Right lung (tissue), 10 donors: ENCODE measurements at places on chromosomes 7 and 10. TPM values are rescaled to one million over a fixed set of nuclear protein-coding genes. Genes with fewer than 3 reads are reported as not detected.
A peak's percentile ranks its signal among the peaks of the same experiment; 100 is the strongest.

Gene SLC39A12
- polyA plus RNA-seq: not detected

DNA sequence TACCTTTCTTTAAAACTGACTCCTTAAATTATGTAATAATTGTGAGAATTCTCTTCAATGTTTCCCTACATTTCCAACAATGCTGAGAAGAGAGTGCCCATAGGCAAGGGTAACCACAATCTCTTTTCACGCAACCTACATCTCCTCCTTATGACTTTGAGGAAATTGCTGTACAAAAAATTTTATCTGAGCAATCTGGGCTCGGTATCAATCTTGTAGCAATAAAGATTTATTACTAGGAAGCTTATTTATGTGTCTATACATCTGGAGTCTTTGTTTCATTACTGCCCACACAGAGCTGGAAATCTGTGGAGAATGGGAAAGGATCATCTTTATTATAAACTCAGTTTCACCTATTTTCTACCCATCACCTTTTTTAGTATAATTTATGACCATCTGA lies 913.8 kb upstream of the SORCS1 start:
- no peak for DNase-seq

Gene SLC26A5
- 1.4 TPM for polyA plus RNA-seq

DNA sequence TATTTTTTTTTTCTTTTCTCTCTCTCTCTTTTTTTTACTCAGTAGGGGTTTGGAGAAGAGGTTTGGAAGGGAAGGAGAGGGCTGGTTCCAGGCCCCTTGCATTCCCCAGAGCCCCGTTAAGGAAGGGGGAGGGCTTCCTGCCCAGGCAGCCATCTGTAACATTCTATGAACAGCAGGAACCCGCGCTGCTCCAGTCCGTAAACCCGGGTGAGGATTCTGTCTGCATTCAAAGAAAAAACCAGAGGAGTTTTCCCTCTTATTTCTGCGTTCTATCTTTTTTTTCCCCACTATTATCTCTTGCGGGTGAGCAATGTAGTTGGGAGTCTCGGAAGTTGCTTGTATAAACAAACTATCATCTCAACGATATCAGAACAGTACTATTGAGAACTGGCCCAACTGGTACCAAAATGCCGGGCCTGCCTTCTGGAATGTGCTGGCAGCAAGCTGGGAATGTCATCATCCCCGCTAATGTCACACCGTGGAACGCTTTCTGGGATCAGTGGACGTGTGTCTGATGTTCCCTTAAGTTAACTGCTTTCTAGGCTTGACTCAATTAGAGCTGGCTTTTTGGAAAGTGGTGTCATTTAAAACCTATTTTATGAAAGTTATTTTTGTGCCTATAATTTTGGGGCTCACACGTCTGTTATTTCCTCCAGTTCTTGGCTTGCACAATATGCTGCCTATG lies 153.1 kb upstream of the MEOX2 start:
- DNase-seq: peak; percentile 71

- no peak for DNase-seq
Observed at GRCh38 chr10:132350946-132351345, 19.0 kb downstream of the LRRC27 start.

DNA sequence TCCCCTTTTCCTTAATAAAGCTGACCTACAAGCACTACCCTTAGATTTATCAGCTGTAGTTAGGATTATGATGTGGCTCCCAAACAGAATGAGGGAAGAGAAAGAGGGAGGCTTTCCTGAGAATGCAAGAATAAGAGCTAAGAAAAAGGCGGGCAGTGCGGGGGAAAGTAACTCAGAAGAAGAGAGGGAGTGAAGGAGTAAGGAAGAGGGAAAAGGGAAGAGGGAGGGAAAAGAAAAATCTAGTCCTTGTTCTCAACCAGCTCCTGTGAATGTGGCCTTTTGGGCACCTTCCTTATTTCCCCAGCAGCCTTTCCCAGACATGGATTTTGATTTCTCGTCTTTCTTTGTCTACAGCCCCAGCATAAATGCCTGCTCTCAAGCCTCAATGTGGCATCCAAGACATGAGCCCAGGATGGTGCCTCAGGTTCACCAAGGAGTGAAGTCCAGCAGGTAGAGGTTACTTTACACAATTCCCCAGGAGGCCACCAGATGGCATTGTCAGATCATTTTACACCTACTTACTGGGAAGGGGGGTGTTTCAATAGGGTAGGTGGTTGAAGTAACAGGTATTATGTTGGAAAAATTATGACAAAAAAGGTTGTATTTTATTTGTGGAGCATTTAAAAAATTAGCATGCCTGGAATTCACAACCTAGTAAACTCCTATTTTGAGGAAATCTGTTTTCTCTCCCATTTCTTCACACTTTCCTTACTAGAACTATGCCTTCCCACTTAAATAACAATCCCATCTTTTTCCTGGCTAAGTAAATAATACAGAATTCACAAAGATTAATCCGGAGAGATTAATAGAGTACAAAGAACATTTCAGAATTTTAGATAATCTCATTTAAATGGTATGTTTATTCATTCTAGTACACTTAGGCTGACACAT lies 106.5 kb downstream of the HTR7 start:
- no peak for DNase-seq

Gene NEURL1
- 1.0 TPM for polyA plus RNA-seq

DNA sequence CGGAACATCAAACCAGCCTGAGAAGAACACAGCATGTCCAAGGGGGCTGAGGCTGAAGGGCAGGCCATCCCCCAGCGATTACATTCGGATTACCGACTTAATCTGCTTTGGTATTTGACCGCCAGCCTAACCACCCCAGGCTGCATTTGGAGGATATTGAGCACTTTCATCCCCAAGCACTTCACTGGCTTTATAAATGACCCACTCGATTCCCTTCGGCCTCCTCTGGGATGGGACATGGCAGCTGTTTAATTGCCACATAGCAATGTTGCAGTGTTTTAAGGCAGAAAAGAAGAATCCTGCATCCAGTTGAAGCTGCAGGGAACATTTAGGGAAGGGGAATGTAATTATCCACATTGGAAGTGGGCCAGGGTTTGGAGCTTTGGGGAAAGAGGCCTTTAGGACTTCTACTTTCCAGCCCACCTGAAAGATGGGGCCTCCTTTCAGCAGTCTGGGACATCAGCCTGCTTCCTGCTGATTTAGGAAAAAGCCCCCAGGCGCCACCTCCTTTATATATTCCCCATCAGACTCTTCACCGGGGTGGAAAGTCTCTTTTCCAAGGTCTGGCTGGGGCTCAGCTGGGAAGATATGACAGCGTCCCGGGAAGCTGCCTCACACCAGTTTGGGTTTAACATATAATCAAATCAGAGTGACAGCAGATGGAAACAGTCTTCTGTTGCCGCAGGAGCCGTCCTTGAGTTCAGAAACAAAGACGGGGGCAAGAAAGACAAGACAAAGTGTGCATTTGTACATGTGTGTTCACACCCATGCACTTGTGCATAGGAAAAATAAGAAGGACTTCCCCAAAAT lies 9.2 kb downstream of the DPCD start:
- DNase-seq: no peak

DNA sequence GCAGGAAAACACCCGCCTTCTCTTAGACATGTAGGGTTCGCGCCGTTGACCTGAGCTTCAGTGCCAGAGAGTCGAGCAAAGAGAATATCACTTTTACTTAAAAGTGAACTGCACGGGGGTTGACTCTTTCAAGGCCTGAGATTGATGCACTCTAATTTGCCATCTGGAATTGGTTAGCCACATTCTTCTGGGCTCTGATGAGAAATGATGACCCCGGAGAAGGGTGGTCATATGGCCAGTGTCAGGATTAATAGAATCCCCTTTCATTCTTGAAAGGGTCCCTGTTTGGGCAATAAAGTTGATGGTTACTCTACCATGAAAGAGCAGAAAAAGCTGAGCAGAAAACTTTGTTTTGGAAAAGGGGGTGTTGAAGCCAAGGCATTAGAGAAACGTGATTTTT lies 31.2 kb downstream of the GRK5 start:
- no peak for DNase-seq

DNA sequence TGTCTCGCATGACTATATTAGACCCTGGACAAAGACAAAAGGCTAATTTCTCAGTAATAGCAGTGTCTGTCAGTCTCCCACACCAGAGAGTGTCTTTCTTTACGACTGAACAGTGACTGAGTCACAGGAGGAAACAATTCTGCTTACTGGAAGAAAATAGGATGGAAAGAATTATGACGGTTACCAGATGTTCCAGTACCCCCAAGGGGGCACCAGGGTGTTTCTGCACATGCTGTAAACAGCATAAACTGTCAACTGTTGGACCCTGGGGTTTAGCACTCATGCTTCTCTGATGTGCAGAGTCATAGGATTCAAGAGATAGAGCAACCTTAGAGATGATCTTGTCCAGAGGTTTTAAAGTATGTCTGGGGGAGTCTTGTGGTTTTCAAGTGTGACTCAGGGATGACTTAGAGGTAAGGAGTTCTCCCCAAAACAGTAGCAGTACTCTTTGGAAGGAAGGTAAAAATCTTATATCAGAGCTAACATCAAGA lies 291.7 kb downstream of the THSD7A start:
- DNase-seq: no peak

GRCh38 chr10:74923556-74923955 lies 97.2 kb downstream of the KAT6B start:
- DNase-seq: no peak

- no peak for DNase-seq
Observed at GRCh38 chr7:101567230-101567629, 61.9 kb downstream of the MYL10 start.

GRCh38 chr7:1236132-1236661 lies 3.5 kb downstream of the UNCX start:
- DNase-seq: no peak

GRCh38 chr7:9822458-9823290 lies 1151.0 kb upstream of the PHF14 start:
- DNase-seq: no peak

DNA sequence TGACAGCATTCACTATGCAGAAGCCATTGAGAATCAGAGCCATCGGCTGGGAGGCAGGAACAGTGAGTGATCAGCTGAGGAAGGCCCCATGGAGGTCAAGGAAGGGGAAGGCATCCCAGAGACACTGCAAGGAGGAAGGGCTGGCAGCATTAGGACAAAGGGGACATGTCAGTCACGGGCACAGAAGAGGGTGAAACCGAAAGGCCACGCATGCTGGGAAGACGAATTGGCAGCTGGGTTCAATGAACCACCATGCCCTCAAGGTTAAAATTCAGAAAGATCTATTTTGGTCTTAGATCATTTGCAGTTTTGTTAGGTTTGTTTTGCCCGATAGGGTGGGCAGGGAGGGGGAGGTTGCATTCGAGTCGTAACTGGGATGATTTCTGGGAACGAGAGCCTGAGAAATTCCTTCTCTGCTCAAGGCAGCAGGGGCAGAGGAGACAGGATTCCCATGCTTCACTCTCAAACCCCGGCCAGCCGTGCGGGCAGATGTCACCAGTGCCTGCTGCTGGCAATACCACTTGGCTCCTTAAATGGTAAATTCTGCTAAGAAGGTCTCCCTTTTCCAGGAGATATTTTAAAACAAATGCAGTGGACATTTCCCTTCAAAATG lies 57.7 kb downstream of the ASB13 start:
- no peak for DNase-seq

GRCh38 chr7:33804140-33804660 lies 101.1 kb upstream of the BMPER start:
- DNase-seq: no peak

DNA sequence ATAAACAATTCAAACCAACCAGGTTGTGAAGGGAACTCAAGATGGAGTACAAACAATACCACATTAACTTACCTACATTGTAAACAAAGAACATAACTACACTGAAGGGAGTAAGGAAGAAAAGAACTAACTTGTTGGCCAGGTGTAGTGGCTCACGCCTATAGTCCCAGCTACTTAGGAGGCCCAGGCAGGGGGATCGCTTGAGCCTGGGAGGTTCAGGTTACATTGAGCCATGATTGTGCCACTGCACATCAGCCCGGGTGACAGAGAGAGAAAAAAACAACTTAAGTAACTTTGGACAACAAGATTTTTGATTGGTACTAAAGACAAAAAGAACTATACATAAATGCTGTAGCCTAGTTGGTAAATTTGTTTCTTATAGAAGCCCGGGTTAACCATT lies 68.8 kb downstream of the TRIL start:
- no peak for DNase-seq

DNA sequence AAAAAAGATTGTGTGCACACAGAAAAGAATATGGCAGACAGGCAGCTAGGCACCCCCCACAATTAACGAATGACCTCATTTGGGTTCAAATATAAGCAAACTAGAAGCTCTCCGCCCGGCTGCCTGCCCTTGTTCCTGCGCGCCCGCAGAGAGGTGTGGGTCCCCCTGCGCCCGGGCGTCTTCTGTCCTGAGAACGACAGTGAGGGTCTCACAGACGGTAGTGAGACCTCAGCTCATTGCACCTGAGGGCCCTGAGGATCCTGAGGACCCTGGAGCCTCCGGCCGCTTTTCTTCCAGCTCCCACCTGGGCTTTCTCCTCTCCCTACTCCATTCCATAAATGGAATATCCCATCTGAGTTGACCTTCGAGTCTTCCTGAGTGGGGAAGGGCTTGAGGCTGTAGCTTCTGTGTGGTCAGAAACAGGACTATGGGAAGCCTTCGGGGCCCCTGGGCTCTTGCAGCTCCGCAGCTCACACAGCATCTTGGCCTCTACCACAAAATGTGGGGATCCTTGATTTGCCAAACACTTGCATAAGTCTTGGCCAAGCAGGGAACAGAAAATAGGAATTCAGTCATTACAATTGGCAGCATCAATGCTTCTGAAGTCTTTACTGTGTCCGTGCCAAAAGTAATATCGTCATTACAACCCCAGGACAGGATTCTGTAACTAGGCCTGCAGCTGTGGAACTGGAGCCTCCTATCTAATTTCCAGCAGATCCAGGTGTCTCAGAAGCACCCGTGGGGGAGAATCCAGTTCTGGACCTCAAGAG lies 43.8 kb downstream of the JAKMIP3 start:
- DNase-seq: peak; percentile 67

GRCh38 chr10:89755374-89755773 lies 54.0 kb downstream of the KIF20B start:
- no peak for DNase-seq

DNA sequence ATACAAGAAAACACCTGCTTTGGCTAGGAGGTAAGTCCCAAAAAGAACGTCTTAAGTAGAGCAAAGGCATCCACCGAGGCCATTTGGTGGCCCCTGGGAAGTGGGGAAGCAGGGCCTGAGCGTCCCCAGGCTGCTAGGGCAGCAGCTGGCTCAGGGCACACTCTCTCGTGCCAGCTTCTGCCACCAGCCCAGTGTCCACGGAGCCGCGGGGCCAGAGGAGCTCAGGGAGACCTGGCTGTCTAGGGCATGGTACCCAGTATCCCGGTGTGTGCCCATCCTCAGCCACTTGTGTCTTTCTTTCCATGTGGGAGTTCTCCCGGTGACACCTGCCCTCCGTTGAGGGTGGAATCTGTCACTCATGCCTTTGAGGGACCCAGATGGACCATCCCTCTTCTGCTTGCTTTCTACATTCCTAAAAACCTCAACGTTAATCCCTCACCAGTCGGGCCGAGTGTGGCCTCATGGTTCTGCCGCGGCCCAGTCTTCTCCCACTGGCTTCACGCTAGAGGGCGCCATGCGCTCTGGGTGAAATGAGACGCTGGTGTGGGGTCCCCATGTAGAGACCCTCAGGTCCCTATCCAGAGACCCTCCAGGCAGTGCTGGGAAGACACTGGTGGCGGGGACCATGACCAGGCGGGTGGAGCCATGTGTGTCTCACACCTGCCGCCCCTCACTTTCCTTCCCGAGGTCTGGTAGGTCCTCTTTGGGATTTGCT lies 9.5 kb upstream of the AP5Z1 start:
- no peak for DNase-seq

Gene NACAD
- polyA plus RNA-seq: 5.7 TPM

Gene GNAI1
- 137 TPM for polyA plus RNA-seq
